Parietal lobe (tissue), 2 donors: ENCODE measurements at places on chromosomes 4 and X. TPM values are rescaled to one million over a fixed set of nuclear protein-coding genes. Genes with fewer than 3 reads are reported as not detected.

The HPSE gene
- total RNA-seq = 0.94 TPM

The FRMPD4 gene
- 34.1 TPM for total RNA-seq

The SPANXN4 gene
- not detected for total RNA-seq

The RBM46 gene
- not detected for total RNA-seq

The MID2 gene
- total RNA-seq = 12.2 TPM

The ZDHHC15 gene
- 19.4 TPM for total RNA-seq

The DSPP gene
- under 0.01 TPM for total RNA-seq

The GAB3 gene
- 0.94 TPM for total RNA-seq

The EFHC2 gene
- 3.1 TPM for total RNA-seq

The TBC1D9 gene
- total RNA-seq = 69.5 TPM

The GALNTL6 gene
- 16.9 TPM for total RNA-seq

The GAGE13 gene
- total RNA-seq = not detected

The MAML3 gene
- 11.9 TPM for total RNA-seq

The BEND4 gene
- total RNA-seq = 16.9 TPM

The RADX gene
- 14.1 TPM for total RNA-seq

The NDST4 gene
- total RNA-seq = 1.6 TPM

The TIMM8A gene
- total RNA-seq = 5.9 TPM

The PRR32 gene
- total RNA-seq = not detected

The MAGEA11 gene
- not detected for total RNA-seq

The VCX3B gene
- not detected for total RNA-seq

The NPNT gene
- 43.8 TPM for total RNA-seq

The USP26 gene
- under 0.01 TPM for total RNA-seq

The SOWAHD gene
- total RNA-seq = 0.31 TPM

The F11 gene
- total RNA-seq = not detected

The FABP2 gene
- not detected for total RNA-seq

The GUCY1B1 gene
- total RNA-seq = 36.9 TPM

The RHOH gene
- total RNA-seq = not detected

The STPG2 gene
- 4.1 TPM for total RNA-seq

The ERVMER34-1 gene
- 0.94 TPM for total RNA-seq

The SHROOM4 gene
- total RNA-seq = 3.8 TPM

The UGT2B17 gene
- total RNA-seq = not detected

The FOXR2 gene
- total RNA-seq = not detected

The BLTP1 gene
- 411 TPM for total RNA-seq

The GLOD5 gene
- not detected for total RNA-seq

The MBTPS2 gene
- total RNA-seq = 16.3 TPM

The FAT1 gene
- total RNA-seq = 36.9 TPM

The UCHL1 gene
- 918 TPM for total RNA-seq

The TMEM255A gene
- total RNA-seq = 2.2 TPM

The ARMCX1 gene
- 71.4 TPM for total RNA-seq

The TTC29 gene
- 0.63 TPM for total RNA-seq

The NUDT9 gene
- 21.0 TPM for total RNA-seq

The TMEM150C gene
- total RNA-seq = 76.7 TPM

The TLR1 gene
- total RNA-seq = 3.8 TPM

The MAP3K15 gene
- 0.94 TPM for total RNA-seq

The RAB33A gene
- total RNA-seq = 29.1 TPM

The EVC gene
- 7.5 TPM for total RNA-seq

The MAGEE2 gene
- 5.3 TPM for total RNA-seq

The AR gene
- 0.94 TPM for total RNA-seq

The JADE3 gene
- total RNA-seq = 11.0 TPM

The SYTL5 gene
- total RNA-seq = 2.2 TPM

The MAN2B2 gene
- total RNA-seq = 11.0 TPM

The CXorf66 gene
- total RNA-seq = not detected

The CT45A2 gene
- not detected for total RNA-seq

The NDNF gene
- 4.1 TPM for total RNA-seq
